ENCODE measurements at places on chromosomes 6 and 20.

GRCh38 chr20:36549942-36550789, 8.8 kb downstream of the MYL9 start:
- DNase-seq: no peak

- peak; percentile 17 for DNase-seq
Measured at GRCh38 chr6:54698974-54699373, 147.6 kb upstream of the FAM83B start.

GRCh38 chr20:51125105-51125504, 102.2 kb upstream of the KCNG1 start:
- no peak for DNase-seq

- DNase-seq: peak; percentile 77
Measured at GRCh38 chr6:6721606-6722005, 133.1 kb downstream of the LY86 start.

- DNase-seq: no peak
Measured at GRCh38 chr6:5115168-5115567, 30.0 kb downstream of the PPP1R3G start.

DNA sequence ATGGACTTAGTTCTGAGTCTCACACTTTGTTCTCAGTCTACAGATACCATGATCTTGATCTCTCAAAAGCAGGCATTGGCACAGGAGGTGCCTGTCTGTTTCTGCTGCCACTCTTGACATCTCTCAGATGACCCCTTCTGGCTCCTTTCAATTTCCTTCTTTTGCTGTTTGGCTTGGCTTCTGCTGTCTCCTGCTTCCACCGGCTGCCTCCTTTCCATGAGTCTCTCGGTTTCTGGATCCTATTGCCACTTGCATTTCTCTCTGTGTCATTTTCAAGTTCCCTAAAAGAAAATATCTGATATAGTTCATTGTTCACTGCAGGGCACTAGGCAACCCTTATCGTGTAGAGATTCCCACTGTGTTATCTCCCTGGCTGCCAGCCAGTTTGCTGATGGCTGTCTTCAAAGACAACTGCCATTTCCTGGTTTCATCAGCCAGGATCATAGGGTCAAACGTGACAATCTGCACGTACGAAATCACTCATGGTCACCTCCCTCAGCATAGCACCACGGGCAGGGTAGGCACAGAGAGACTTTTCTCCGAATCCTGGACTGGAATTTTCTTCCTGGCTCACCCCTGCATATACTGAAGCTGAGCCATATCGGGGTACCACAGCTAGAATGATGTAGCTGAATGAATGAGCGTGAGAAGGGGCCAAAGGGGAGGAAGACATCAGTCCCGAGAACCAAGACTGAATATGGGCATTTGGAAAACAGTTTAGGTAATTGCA, 144.6 kb upstream of the TMEM170B start:
- DNase-seq: no peak

DNA sequence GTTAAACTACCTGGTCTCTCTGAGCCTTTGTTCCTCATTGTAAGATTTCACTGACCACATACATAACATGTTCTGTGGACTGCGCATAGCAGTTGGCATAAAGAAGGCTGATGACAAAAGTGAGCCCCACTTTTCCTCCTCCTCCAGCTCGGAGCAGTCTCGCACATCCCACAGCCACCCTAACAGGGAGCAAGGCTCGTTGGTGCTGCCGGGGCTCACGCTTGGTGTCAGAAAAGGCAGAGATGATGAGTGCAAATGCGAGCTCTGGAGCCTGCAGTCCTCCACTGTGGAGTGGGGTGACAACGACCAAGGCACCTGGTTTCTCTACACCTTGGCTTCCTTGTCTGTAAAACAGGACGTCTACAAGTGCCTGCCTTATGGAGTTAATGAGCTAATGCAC, 9.7 kb downstream of the TGM3 start:
- DNase-seq: no peak

DNA sequence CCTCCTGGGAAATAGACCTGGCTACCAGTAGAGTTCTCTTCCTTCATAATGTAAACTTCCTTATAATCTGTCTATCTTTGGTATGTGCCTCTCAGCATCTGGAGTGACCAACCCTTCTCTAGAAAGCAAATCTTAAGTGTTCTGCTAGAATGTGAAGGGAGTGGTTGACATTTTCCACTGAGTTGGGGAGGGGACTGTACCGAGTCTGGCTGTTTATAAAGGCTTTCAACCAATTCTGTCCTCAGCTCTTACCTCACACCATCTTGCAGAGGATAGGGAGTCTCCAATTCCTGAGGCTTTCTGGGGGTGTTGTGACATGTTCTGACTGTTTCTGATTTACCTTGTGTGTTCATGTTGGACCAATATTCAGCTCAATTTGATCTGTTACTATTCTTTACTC, 39.6 kb downstream of the FAM217A start:
- DNase-seq: no peak

DNA sequence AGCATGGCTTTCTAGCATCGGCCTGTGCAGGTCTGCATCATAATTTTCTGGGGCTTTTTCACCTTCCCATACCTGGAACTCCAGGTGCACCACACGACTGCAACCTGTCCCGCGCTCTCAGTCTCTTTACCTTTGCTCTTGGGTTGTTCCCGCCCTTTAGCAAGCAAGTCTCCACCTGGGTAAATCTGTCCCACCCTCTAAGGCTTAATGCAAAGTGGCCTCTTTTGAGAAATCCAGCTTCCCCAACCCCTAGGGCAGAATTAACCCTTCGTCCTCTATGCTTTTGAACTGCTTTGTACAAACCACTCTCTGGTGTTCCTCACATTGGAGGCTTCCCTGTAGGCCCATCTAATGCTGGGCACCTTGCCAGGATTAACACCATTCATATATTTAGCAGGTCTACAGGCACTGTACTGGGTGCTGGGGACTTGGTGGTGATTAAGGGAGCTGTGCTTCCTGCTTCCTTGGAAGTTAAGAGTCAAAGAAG, 2.8 kb downstream of the ITPR3 start:
- peak; percentile 48 for DNase-seq

- no peak for DNase-seq
Measured at GRCh38 chr20:53814060-53814459, 220.4 kb upstream of the ZNF217 start.

- no peak for DNase-seq
Measured at GRCh38 chr6:73503027-73503772, 17.6 kb downstream of the EEF1A1 start.

- DNase-seq: peak; percentile 14
Measured at GRCh38 chr20:15742087-15742486, 831.2 kb downstream of the KIF16B start.

GRCh38 chr20:6519556-6519955, 247.9 kb upstream of the BMP2 start:
- DNase-seq: peak; percentile 98

DNA sequence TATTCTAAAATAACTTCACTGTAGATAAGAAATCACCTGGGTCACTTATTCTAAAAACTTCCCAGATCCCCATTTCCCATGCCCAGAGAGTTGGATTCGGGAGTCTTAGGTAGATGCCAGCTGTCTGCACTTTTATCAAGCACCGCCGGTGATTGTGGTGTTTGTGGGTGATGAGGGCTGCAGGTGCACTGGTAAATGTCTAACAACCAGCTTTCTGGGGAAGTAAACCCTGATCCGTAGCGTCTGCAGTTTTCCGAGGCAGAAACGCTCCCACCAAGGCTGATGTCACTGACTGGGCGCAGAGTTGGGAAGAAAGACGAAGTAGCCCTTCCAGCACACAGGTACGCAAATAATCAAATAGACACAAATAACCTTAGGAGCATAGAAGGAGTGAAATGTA, 152.2 kb upstream of the KCNG1 start:
- DNase-seq: no peak

GRCh38 chr6:44858998-44859397, 469.1 kb upstream of the RUNX2 start:
- DNase-seq: peak; percentile 26

GRCh38 chr20:58708246-58708931, 15.8 kb downstream of the NPEPL1 start:
- DNase-seq: no peak

DNA sequence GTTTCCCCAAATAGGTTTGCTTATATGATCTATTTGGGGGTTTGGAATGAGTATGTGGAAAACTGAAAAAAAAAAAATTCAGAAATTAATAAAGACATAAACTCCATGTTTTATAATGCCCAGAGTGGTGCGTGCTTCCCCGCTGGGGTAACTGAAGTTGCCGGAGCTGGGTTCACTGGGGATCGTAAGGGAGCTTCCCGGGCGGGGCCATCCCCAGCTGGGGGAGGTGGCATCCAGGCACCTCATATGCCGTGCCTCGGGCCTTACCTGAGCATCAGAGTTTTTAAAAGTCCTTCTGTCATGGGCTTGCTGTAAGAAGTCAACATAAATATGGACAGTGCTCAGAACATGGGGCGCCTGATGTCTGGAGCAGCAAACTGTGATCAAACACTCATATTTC, 17.9 kb upstream of the RAMACL start:
- DNase-seq: no peak

DNA sequence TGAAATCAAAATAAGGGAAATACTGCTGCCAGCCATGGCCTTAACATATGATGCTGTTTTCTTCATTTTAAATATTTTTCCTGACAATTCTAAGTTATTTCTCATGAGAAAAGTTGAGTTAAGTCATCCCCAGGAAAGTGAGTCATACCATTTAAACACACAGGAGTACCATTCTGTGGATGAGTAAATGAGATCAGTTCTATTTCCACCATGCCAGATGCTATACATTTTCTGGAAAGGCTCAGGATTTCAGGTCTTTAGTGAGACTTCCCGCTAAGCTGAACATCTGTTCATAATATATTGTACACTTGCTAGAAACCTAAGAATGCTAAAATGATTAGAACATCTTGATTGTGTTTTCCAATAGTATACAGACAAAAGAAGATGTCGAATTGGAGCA, 256.2 kb upstream of the MANEA start:
- DNase-seq: no peak

DNA sequence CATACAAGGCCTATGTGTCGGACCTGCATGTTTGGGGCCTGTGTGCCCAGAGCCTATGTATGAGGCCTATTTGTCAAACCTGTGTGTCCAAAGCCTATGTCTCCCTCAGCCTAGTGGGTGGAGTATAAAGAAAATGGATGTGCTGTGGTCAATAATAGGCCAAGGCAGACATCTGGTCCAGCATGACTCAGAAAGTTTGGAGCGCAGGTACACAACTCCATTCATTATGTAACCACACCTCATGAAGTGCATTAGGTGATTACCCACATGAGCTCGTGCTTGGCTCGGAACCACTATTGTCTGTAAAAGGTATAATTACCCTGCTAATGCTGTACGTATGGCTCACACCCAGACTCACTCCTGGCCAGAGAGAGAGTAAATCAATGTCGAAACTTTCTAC, 302.4 kb upstream of the POU3F2 start:
- DNase-seq: no peak

All from renal cortical epithelial cell (primary cell).